ENCODE measurements at places on chromosomes 1 and 21.

- no peak for DNase-seq
Measured at GRCh38 chr1:117669572-117669971, 63.7 kb downstream of the TENT5C start.

- no peak for DNase-seq
Measured at GRCh38 chr1:169508432-169509338, 22.9 kb upstream of the SLC19A2 start.

- DNase-seq, result no peak
Measured at GRCh38 chr1:38500352-38500751, 359.2 kb downstream of the RRAGC start.

GRCh38 chr1:64748222-64748621, 3.3 kb downstream of the RAVER2 start:
- DNase-seq, result no peak

- DNase-seq, result no peak
Measured at GRCh38 chr21:32803651-32804050, 32.1 kb upstream of the PAXBP1 start.

GRCh38 chr1:194644528-194644927, 1458.1 kb upstream of the B3GALT2 start:
- DNase-seq, result no peak

- no peak for DNase-seq
Measured at GRCh38 chr1:98781906-98782305, 120.4 kb downstream of the SNX7 start.

DNA sequence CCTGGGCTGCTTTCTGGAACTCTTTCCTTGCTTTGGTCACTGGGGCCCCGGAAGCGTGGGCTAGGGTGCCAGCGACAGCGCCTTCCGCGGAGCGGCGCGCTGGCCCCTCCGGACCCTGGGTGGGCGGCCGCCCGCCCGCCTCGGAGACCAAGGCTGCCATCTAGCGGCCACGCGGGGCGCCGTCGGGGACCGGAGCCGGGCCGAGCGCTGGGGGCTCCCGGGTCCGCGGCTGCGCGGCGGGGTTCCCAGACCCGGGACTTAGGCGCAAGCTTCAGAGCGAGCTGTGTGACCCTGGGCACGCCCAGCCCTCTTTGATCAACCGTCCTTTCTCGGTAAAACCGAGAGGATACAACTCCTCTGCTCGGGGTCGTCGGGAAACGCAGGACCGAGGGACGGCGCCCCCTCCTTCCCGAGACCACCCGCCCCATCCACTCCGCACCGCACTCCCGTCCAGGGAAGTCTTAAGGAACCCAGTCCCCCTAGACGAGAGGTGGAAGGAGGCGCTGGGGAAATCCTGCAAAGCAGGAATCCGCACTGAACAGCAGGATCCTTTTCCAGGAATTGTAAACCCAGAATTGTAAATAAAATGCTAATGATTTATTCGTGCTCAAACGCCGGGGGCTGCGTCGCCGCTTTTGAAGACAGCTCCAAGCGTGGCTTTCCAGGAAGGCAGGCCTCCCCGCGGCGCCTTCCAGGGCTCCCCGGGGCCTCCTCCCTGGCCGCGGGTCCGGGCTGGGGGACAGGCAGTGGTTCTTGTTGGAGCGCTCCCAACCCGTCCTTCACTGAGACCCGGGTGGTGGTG, 41.2 kb downstream of the RRAGC start:
- no peak for DNase-seq

- no peak for DNase-seq
Measured at GRCh38 chr1:169892176-169892926, 1.3 kb downstream of the SCYL3 start.

GRCh38 chr1:93804412-93804811, 74.6 kb downstream of the DNTTIP2 start:
- DNase-seq, result peak; percentile 73

GRCh38 chr1:60449876-60450275, 376.3 kb upstream of the C1orf87 start:
- DNase-seq, result no peak

DNA sequence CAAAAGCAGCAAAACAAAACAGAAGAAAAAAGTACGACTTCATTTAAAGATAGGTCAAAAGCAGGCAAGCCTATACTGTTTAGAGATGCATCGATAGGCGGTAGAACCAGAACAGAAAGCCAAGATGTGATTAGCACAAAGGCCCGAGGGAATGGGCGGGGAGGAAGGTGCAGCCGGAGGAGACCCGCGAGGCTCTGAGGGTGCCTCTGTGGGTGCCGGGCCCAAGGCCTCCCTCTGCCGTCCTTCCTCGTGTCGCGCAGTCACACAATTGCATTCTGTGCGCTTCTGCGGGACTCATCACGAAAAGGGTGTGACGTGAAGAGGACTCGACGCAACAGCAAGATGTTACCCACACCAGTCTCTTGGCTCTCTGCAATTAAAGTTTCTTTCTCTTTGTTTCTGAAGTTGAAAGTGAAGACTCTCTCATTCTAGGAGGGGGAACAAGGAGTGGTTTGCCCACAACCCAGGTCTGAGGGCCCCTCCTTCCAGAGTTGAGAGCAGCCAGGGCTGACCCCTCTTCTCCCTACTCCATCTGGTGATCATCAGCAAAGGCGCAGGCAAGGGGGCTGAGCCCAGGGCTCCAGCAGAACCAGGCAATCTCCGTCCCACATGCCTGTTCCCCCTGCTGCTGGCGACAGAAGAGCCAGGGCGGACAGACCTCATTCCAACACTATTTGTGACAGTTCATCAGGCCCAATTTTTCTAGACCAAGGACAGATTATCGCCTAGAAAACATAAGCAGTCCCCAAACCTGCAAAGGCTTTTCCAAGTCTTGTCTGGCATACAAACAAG, 41.0 kb downstream of the NPHP4 start:
- DNase-seq, result no peak

DNA sequence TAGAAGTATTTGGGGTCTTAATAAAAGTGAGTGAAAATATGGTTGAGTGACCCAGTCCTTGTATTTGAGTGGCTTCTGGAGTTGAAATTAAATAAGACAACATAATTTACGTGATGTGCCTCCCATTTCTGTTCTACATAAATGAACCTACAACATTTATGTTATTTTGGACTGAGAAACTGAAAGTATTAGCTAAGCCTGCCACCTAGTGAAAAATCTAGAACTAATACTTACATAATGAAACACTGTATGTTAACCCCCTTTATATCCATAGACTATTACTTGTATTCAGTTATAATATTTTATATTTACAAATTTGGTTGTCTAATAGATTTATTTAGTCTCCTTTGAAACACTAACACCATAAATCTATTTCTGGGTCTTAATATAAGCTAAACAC, 298.9 kb downstream of the KCNT2 start:
- peak; percentile 43 for DNase-seq

DNA sequence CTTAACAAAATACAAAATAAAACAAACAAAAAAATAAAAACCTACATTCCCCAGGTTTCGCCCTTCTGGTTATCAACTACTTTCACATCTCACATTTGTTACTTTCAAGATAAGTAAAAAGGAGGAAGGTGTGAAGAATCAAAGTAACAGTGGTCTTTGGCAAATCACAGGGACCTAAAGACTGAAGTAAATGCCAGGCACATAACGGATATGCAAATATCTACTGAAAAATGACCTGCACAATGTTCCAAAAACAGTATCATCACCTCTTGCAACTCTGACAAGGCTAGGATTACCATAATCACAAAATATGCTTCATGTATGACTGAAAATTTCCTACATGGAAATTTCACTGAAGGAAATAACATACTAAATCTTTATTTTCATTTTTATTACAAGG, 29.3 kb downstream of the COP1 start:
- DNase-seq, result no peak

GRCh38 chr1:3132660-3133059, 63.7 kb downstream of the PRDM16 start:
- DNase-seq, result no peak

- DNase-seq, result no peak
Measured at GRCh38 chr1:47810964-47811682, 186.1 kb downstream of the TRABD2B start.

DNA sequence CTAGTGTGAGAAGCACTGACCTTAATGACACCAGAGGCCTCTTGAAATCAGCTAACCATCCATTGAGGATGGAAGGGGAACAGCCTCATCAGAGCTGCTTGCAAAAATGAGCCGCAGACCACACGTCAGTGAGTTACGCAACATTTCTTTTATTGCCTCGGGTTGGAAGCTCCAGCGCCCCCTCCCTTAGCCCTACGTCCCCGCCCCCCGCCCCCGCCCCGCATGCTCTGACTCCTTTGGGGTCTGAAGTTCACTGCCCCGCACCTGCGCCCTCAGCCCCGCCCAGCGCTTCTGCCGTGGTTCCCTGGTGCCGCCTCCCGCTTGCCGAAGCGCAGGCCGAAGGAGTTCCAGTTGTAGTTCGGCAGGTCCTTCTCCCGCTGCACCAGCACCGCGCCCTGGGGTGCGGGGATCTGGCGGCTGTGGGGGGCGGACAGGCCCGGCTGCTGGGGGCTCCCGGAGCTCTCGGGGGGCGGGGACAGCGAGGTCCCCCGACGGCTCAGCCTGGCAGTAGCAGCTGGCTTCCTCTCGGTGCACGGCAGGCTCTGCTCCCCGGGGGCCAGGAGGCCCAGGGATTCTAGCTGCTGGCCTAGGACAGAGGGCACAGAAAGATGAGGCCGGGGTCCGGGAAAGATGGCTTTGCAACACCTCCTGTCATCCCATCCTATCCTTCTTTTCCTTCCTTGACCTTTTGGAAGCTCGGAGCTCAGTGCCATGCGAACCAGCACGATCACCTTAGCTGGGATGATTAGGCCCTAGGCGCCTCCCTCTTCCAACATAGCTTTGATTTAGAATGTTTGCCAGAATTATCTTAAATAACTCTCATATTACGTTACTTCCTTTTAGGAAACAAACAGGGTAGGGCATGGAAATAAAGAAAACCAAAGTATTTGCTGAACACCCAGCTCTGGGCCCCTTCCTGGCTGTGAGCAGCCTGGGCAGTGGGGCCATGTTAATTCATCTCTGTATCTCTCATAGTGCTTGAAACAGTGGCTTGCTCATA, 5.8 kb downstream of the KISS1 start:
- DNase-seq, result no peak

DNA sequence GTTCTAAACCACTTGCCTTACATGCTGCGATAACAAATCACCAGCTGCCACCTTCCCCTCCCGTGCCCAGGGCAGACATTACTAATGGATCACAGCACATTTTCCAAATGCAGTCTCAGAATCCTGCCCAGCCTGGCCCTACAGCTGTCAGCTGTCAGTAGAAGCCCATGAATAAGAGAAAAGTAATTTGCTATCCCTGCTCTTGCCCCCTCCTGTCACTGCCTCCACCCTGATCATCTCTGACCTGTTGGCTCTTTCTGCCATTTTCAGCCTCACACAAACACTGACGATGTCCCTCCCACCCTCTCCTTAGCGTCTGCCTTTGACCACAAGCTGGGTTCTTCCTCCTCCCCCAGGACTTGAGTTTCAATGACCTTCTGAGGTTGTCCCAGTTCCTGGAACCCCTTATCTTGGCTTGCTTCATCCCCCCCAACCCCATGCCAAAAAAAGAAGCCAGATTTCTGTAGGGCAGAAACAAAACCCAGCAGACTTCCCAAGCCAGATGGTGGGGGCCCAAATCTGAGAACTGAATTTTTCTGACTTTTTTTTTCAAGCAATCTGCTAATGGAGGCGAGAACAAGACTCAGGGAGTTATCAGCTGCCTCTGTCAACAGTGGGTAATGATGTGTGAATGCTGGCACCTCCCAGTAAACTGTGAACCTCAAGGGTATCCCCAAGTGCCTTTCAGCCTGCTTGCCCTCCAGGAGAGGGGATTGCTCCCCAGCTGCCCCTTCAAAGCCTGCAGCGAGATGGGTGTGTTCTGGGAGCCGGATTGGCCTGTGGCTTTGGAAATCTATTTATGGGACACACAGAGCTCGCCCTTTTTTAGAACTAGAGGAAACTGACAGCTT, 216.5 kb upstream of the VAMP3 start:
- DNase-seq, result peak; percentile 38

DNA sequence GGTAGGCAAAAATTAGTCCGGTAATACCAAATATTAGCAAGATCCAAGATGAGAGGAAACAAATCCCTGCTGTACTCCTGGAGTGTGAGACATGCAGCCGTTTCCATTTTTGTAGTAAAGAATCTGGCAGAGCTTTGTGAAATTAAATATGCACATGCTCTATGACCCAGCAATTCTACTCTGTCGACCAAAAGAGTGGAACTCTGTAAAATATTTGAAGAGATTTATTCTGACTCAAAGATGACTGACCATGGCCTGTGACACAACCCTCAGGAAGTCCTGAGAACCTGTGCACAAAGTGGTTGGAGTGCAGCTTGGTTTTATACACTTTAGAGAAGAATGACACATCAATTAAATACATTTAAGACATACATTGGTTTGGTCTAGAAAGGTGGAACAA, 16.2 kb downstream of the HAX1 start:
- peak; percentile 20 for DNase-seq

DNA sequence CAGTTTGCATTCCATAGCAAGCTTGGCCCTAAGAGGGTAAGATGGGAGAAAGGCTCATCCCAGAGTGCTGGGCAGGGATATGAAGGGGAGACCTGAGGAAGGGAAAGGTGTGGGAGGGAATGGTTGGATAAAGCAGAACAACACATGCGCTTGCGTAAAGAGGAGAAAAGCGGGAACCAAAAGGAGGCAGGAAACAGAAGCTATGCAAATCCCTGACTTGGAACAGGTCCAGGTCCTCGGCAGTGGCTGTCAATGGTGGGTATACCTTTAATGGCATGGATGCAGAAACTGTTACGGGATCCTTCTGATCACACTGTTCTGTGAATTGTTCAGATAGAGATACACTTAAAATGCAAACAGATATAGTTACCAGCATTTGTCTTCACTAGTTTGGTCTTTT, 455.6 kb downstream of the SIPA1L2 start:
- DNase-seq, result no peak

GRCh38 chr1:153852170-153852569, 70.6 kb downstream of the GATAD2B start:
- DNase-seq, result no peak

DNA sequence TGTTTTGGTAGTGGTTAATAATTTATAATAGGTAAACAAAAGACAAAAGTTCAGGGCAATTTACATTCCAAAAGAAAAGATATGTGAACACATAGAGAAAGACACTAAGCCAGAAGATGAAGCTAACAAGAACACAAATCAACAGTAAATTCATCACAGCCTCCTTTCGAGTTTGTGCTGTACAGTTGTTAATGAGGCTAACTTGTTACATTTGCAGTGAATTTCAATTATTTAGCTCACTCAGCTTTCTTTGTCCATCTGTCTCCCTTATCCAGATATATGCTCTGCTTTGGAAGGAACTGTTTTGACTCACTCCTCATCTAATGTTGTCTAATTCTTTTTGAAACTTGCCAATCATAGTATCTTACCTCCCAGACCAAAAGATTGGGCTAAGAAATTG, 423.3 kb upstream of the OLFM3 start:
- DNase-seq, result no peak

GRCh38 chr1:43549921-43550597, 19.4 kb downstream of the PTPRF start:
- no peak for DNase-seq

All from RCC 7860 (cell line).